ENCODE measurements at places on chromosomes 12 and 14. TPM values are rescaled to one million over a fixed set of nuclear protein-coding genes. Genes with fewer than 3 reads are reported as not detected.

Gene ITPK1
- polyA plus RNA-seq = 37.0 TPM

Gene CCDC196
- not detected for polyA plus RNA-seq

Gene PZP
- not detected for polyA plus RNA-seq

Gene MTRFR
- 11.6 TPM for polyA plus RNA-seq

Gene ATL1
- 5.5 TPM for polyA plus RNA-seq

Gene BEGAIN
- polyA plus RNA-seq = 0.05 TPM

Gene MGST1
- polyA plus RNA-seq = 645 TPM

Gene ZBTB42
- polyA plus RNA-seq = 2.7 TPM

Gene CHST11
- 5.5 TPM for polyA plus RNA-seq

Gene KRT74
- not detected for polyA plus RNA-seq

Gene SYT1
- polyA plus RNA-seq = 1.3 TPM

Gene RIN3
- polyA plus RNA-seq = 4.3 TPM

Gene DAO
- polyA plus RNA-seq = not detected

Gene SLC38A4
- polyA plus RNA-seq = 7.4 TPM

Gene DPPA3
- not detected for polyA plus RNA-seq

Gene NOXRED1
- polyA plus RNA-seq = 0.16 TPM

Gene LUM
- polyA plus RNA-seq = 677 TPM

Gene CYP46A1
- 0.09 TPM for polyA plus RNA-seq

Gene PCBP2
- 267 TPM for polyA plus RNA-seq

Gene DLGAP5
- 18.3 TPM for polyA plus RNA-seq

Gene NR4A1
- 18.6 TPM for polyA plus RNA-seq

Gene KCNJ8
- 8.7 TPM for polyA plus RNA-seq

Gene SLC7A8
- polyA plus RNA-seq = 2.8 TPM

Gene PRR4
- 4.2 TPM for polyA plus RNA-seq

Gene CARMIL3
- 0.04 TPM for polyA plus RNA-seq

Gene NINJ2
- 0.32 TPM for polyA plus RNA-seq

Gene KRT82
- polyA plus RNA-seq = not detected

Gene NXPH4
- polyA plus RNA-seq = 2.8 TPM

Gene PLA2G1B
- not detected for polyA plus RNA-seq

Gene CMAS
- 17.1 TPM for polyA plus RNA-seq

Gene VWF
- 0.06 TPM for polyA plus RNA-seq

Gene ZC2HC1C
- polyA plus RNA-seq = 0.85 TPM

Gene CLEC4C
- not detected for polyA plus RNA-seq

Gene SYCP3
- polyA plus RNA-seq = not detected

Gene DPY19L2
- polyA plus RNA-seq = 3.8 TPM

Gene MRPL52
- 66.7 TPM for polyA plus RNA-seq

Gene MYH7
- not detected for polyA plus RNA-seq

Gene BMP4
- 10.1 TPM for polyA plus RNA-seq

Gene MANSC1
- polyA plus RNA-seq = 2.4 TPM

Gene TAS2R30
- 0.15 TPM for polyA plus RNA-seq

Gene CCDC60
- not detected for polyA plus RNA-seq
